Cerebellar nuclear complex (tissue), 1 donor: ENCODE measurements at places on chromosomes 1 and 21.

GRCh38 chr1:202291001-202291400 lies 50.7 kb downstream of the UBE2T start:
- no peak for DNase-seq

DNA sequence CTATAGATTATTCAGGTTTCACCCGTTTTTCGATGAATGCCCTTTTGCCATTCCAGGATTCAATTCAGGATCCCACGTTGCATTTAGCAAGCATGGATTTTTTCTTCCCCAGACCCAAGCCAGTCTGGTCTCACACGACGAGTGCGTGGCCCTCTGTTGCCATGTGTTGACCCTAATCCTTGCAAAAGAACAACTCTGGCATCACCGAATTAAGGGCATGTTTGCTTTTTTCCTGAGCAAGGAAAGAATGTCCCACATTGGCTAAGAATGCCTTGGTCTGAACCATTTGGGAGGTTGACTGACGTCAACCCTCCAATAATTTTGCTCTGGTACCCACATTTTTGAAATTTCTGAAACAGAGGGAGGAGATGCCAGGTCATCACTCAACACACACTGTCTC lies 153.0 kb upstream of the WNT4 start:
- no peak for DNase-seq

- no peak for DNase-seq
These were observed 346.2 kb downstream of the SMYD3 start for GRCh38 chr1:246160905-246161304.

GRCh38 chr1:156803086-156803851 lies 13.4 kb downstream of the SH2D2A start:
- no peak for DNase-seq

DNA sequence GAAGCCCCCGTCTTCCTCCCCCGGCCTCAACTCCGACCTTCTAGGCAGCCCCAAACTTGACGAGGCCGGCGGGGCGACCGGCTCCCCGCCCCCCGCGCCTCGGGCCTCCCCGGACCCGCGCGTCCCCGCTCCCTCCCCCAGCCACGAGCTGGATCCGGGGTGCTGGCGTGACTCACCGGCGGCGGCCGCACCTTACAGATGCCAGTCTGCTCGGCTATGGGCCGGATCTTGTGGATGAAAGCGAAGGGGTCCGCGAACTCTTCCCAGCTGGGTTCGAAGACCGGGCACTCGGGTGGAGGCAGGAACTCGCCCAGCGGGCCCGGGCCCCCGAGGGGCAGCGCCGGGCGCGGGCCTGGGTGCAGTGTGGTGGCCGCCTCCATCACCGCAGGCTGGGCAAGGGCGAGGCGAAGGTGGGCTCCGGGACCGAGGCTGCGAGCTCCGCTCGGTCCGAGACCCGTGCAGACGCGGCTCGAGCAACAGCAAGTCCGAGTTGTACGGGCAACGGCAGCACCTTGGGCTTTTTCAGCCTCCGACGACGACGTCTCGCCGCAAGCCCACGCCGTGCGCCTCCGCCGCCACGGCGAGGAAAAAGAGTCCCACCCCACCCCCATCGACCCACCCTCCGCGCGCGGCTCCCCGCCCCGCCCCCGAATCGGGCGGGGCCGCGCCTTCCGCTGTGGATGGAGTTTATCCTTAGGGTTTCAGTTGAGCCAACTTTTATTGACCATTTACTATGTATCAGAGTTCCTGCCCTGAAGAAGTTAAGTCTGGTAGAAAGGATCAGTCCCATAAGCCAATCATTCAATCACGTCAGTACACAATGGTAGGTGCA lies at the start of gene KDM5B:
TSS of gene KDM5B (minus strand) at position 496 of the 832 bp plus-strand sequence. CDS start at position 380, 116 bp downstream.
- no peak for DNase-seq

DNA sequence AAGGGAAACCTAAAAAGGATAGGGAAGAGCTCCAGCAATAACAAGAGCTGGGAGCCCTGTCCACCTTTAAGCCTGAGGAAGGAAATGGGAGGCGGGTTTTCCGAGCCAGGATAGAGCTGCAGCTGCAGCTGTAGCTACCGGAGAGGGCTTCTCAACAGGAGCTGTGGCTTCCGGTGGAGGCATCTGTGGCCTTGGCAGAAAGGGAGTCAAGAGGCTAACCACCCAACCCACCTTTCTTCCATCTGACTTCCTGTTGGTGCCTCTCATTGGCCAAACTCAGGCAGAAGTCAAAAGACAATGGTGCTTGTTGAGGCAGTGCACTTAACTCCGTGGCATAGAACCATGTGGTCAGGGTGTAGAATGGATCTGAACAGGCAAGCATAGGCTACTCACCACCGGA lies 313.1 kb upstream of the DAB1 start:
- DNase-seq, result no peak

DNA sequence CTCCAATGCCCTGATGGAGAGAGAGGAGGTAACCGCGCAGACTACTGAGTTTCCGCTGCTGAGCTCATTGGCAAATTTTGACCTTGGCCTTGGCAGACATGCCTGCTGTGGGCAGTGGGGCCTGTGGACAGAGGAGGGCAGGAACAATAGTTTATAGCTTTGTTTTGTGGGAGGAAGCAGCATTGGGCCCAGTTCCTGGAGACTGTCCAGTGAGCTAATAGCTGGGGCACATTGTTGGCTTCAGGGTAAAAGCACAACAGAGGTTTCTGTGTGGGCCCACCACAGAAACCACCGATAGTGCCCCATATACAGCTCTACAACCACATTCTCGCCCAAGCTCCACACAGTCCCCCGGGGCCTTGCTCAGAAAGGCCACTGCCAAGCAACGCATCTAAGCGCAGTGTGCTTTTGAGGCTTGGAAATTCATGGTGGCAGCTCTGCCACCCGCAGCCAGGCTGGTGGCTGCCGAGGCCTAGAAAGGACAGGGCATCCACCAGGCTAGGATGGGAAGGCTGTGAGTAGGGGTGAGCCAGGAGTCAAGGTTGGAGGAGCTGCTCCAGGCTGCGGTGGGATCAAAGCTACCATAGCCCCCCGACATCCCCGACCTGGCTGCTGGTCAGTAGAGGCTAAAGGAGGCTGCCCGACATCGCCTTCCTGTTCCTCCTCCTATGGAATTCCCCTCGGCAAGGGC lies 43.2 kb downstream of the NEK2 start:
- no peak for DNase-seq

DNA sequence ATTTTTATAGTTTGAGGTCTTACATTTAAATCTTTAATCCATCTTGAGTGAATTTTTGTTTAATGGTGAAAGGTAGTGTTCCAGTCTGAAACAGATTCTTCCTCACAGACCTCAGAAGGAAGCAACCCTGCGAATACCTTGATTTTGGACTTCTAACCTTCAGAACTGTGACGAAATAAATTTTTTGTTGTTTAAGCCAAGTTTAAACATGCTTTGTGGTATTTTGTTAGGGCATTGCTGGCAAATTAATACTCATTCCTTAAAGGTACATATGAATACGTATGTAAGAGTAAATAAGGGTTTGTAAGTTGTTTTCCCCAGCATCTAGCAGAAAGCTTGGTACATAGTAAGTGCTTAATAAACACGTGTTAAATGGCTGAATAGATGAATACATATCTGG lies 100.3 kb downstream of the SEC16B start:
- DNase-seq, result no peak

GRCh38 chr1:55580845-55581332 lies 365.7 kb upstream of the USP24 start:
- DNase-seq, result no peak

GRCh38 chr21:37374027-37374426 lies 7.5 kb downstream of the DYRK1A start:
- no peak for DNase-seq

DNA sequence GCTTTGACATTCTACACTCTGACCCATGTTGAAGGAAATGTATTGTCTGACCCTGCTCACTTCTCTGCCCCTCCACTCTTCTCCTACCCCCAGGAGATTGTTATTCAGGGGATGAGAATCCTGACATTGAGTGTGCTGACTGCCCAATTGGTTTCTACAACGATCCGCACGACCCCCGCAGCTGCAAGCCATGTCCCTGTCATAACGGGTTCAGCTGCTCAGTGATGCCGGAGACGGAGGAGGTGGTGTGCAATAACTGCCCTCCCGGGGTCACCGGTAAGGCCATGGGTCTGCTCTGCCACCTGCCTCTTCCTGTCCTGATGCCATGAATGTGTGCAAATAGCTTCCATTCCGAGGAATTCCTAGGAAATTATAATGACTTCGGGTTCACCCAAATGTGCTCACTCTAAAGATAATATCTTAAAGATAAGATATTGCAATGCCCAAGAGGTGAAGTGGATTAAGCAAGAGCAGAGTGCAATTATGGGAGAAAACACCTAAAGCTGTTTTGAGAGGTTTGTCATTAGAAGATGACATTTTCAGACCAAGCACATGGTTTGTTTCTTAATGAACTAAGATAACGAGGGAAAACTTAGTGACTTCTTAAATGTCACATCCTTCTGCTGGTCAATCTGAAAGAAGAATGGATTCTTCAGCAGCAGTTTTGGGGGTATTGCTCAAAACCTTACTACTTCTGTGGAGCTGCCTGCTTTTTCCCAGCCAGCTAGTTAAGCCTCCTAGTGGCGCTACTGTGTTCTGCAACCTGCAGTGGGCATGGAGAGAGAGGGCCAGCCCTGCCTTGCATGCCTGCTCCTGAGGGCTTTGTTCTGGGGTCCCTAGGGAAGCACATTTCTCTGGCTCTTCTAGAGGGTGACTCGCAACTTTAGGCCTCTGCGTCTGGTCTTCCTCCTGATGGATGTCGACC lies 41.6 kb downstream of the LAMC2 start:
- no peak for DNase-seq

DNA sequence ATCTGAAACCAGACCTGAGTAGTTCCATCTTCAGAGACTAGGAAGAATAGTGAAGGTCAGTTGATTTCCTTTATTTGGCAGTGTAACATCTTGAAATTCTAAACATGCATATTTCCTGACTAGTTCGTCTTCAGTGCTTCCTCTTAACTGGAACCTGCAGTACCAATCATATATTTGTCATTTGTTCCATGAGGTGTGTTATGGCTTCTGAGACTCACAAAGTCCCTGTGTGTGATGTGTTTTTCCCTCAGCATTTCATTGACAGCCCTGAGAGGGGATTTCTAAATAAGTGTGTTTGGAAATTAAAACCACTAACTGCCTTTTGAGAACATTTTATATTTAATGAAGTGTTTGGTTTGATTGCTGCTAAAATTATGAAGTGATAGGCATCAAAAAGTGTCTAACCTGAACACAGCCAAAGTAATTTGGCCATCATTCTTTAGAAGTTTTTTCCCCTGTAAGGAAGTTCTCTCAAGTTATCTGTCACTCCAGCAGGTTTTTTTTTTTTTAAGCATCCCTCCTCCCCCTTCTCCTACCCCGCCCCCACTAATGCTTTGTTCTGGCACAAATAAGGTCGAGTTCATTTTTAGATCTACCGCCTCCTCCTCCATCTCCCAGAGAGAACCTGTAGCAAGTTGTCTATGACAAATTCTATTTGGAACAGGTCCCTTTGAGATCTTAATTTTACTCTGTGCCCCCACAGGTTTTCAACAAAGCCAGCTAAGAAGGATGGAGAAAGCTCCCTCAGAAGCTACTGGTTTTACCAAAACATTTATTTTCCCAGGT lies 61.4 kb downstream of the TMEM200B start:
- DNase-seq, result no peak

DNA sequence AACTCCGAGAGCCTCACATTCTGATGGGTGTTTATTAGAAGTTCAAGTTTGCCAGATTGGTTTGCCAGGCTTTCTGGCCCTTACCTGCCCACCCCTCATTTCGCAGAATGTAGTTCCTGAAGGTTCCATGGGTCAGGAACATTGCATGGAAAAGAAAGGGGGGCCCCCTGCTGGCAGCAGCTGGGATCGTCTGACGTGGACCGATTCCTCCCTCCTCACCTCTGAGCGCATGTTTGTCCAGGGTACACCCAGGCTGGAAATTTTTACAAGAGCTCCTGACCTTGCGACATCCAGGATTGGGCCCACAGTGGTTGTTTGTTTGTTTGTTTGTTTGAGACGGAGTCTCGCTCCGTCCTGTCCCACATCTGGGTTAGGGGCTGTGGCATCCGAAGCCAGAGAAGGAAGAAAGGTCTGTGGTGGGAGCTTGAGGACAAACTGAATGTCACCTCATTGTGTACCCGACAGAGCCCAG lies 126.0 kb upstream of the TMEM51 start:
- DNase-seq, result no peak

DNA sequence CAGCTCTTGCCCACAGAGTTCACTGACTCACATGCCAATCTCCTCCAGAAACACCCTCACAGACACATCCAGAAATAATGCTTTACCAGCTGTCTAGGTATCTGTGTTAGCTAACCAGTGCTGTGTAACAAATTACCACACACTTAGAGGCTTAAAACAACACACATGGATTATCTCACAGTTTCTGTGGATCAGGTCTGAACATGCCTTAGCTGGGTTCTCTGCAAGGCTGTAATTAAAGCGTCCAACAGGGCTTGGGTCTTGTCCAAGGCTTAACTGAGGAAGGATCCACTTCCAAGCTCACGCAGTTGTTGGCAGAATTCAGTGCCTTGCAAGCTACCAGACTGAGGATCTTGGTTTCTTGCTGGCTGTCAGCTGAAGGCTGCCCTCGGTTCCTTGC lies 92.5 kb upstream of the RGS4 start:
- DNase-seq, result no peak

- DNase-seq, result no peak
These were observed 25.6 kb downstream of the ALPL start for GRCh38 chr1:21534674-21535378.

DNA sequence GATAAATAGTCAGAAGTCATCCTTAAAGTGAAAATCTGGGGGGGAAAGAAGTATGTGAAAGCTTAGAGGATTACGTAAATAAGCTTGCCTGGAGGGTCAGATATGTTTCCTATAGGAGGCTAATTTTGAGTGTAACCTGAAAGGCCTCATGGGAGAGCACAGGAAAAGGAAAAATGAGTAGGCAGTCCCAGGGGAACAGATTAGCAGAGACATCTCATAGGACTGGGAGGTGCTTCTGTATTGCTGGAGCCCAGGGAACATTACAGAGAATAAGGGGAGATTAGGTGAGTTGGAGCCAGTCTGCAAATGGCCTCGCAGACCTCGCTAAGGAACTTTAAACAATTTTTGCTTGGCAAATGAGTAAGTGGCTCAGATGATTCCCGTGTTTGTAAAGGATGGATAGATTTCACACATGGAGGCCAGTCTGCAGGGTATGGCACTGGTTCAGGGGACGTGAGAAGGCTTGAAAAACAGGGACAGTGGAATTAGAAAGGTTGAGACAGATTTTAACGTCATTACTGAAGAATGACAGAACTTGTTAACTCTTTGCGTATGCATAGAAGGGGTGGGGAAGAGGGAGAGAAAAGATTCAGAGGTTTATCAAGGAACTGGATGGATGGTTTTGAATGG lies 149.1 kb downstream of the GREM2 start:
- no peak for DNase-seq

- DNase-seq, result no peak
These were observed 80.6 kb downstream of the CACHD1 start for GRCh38 chr1:64550510-64550909.

GRCh38 chr1:243487036-243487648 lies 231.3 kb downstream of the SDCCAG8 start:
- DNase-seq, result no peak

- no peak for DNase-seq
These were observed 473.2 kb downstream of the DSCAM start for GRCh38 chr21:40373761-40374160.

- DNase-seq, result no peak
These were observed 1.1 kb upstream of the LMO4 start for GRCh38 chr1:87327376-87328271.

- no peak for DNase-seq
These were observed 88.0 kb upstream of the WLS start for GRCh38 chr1:68320349-68320748.

- DNase-seq, result no peak
These were observed 631.1 kb upstream of the NR5A2 start for GRCh38 chr1:199396456-199396855.
